ENCODE measurements at places on chromosomes 6 and 20.
A peak's percentile ranks its signal among the peaks of the same experiment; 100 is the strongest.

GRCh38 chr6:21331235-21331634, 262.3 kb upstream of the SOX4 start:
- DNase-seq = no peak

DNA sequence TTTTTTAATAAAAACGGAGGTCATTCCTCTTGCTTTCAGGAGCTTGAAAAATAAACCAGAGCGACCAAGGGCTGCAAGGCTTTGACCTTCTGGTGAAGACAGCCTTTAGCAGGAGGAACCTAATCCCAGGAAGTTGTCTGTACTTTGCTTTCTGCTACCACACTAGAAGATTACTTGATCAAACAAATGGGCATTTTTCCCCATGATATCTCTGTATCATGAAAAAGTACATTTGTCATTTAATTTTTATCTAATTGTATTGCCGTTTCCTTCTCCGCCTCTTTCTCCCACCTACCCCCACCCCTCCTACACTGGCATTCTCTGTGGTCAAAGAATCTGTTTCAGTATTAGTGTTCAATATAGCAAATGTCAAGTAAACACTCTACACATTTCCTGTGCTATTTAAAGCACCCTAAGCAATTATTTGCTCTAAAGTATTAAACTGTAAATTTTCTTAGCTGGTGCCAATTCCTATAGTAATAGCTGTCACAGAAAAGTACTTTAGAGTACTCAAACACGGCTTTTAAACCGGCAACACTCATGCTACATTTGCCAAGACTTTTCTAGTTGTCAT, 29.7 kb downstream of the ATXN1 start:
- DNase-seq = no peak

- DNase-seq = peak; percentile 3
Measured at GRCh38 chr6:55617272-55617671, 38.3 kb upstream of the HMGCLL1 start.

- DNase-seq = no peak
Measured at GRCh38 chr6:43469947-43470346, 7.4 kb upstream of the TJAP1 start.

- no peak for DNase-seq
Measured at GRCh38 chr6:28696167-28696566, 170.5 kb downstream of the GPX5 start.

DNA sequence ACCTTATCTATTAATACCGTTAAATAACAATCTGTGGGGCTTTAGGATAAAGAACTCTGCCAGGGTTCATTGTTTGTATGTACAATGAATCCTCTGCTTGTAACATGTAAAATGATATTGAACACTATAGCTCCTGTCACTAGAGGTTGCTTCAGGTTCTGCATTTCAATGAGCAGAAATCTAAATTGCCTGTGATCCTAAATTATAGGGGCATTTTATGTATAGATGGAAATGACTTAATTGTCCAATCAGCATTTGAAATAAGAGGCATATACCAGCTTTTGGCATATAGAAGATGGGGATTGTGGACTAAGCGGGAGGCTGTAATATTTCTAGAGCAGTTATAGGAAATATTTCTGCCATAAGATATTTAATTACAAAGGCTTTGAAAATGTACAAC, 2.0 kb downstream of the NCOA3 start:
- DNase-seq = no peak

DNA sequence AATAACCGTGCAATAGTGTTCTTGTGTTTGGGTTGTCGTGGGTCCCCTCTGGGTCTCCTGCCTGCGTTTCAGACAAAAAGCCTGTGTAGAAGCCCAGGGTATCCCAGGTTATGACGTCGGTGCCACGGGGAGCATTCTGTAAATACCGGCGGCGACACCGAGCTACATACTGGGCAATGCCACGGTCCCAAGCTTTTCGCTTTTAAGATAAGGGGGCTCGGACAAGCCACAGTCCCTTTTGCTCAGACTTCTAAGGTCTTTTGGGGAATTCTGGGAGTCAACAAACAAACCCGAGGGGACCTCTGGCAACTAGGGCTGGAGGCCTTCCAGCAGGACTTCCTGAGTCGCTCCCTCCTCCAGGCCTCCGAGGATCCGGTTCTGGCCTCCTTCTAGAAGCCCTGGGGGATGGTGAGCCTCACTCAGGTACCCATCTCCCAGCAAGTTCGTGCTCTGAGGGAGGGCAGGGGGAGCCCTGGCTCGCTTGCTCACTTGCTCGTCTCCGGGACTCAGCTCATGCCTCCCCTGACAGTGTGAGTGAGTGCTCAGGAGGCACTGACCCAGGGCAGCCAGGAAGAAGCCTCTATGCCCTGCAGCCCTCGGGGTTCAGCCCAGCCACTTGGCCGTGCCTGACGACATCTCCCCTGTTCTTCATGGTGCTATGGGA, 62.4 kb upstream of the MRPS10 start:
- no peak for DNase-seq

DNA sequence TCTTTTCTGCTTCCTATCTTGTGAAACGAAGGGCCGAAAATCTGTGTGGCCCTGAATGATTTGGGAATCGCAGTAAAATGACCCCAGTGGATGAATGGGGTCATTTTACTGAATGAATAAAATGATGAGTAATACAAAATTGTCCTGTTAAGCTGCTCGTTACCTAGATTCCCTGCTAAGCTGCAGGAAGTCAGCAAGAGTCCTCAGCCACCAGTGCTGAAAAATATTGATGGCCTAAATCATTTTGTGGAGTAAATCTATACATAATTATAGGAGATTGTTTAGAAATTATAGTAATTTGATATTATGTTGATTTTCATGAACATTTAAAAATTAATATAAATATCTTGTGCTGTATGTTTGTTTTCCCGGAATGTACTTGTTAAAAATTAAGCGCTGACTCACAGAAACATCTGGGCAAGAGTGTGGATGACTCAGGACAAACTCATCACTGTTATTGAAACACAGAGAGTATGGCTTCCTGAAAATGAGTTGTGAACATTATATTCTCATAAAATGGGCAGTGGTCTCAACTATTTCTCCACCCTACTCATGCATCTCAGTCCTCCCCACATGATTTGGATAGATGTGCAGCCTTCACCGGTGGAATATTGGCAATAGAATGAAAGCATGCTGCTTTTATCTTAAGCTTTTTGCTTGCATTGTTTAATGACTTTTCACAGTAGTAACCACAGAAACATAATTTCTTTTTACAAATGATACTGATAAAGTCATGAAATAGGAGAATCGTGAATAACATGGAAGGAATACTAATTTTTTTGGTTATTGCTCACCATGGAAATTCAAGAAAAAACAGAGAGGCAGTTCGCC, 36.2 kb upstream of the RGS17 start:
- DNase-seq = peak; percentile 76

DNA sequence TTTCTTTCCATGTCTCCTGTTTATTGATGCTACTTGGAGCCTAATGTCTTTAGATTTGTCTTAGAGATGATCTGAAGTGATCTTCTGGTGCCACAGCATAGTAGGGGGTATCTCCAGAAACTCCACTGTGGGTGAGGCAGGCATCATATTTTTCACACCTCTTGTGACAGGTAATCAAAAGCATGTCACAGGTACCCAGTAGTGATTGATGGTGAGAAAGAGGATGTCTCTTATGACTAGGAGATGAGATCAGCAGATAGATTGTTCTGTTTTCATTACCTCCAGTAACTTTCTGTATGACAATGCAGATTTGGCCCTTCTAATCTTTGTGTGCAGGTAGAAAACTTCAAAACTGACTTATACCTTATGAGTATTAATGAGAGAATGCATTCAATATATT, 13.5 kb downstream of the NCOA7 start:
- no peak for DNase-seq

GRCh38 chr20:37356961-37357371, 11.0 kb downstream of the SRC start:
- no peak for DNase-seq

DNA sequence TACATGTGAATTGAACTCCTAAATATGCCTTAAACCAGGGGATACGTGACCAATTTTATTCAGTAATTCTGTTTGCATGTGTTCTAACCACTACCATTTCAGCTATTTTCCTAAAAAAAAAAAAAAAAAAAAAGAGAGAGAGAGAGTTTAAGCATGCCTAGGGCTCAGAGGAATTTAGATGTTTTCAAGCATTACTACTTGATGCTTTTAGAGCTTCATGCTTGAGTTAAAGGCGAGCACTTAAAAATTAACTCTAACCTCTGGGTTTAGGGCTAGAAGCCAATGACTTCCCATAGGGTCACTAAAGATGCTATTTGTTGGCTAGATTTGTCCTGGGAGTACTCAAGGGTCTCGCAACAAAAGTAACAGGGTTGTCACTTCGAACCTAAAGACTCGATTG, 217.7 kb downstream of the ATXN1 start:
- no peak for DNase-seq

GRCh38 chr20:64194269-64194668, 30.0 kb downstream of the MYT1 start:
- no peak for DNase-seq
